ENCODE measurements at places on chromosomes 6 and 20. TPM values are rescaled to one million over a fixed set of nuclear protein-coding genes. Genes with fewer than 3 reads are reported as not detected.

Gene SEMG1
- not detected for total RNA-seq

Gene SLC35D3
- total RNA-seq, result not detected

Gene RHAG
- not detected for total RNA-seq

Gene OR2B6
- total RNA-seq, result not detected

Gene MUC21
- total RNA-seq, result not detected

Gene RAD21L1
- total RNA-seq, result not detected

Gene SLC22A3
- total RNA-seq, result 7.4 TPM

Gene OARD1
- total RNA-seq, result 9.5 TPM

Gene CRISP3
- not detected for total RNA-seq

Gene SLC26A8
- not detected for total RNA-seq

Gene BEND3
- total RNA-seq, result 0.60 TPM

Gene EPM2A
- 9.9 TPM for total RNA-seq

Gene MLN
- total RNA-seq, result not detected

Gene MUC22
- total RNA-seq, result not detected

Gene ARMC12
- not detected for total RNA-seq

Gene PPP1R16B
- 0.60 TPM for total RNA-seq

Gene FILIP1
- total RNA-seq, result 0.43 TPM

Gene ATP5F1E
- 48.8 TPM for total RNA-seq

Gene COL19A1
- under 0.01 TPM for total RNA-seq

Gene CALHM6
- total RNA-seq, result 0.68 TPM

Gene GMNN
- total RNA-seq, result 9.2 TPM

Gene BHLHE23
- not detected for total RNA-seq

Gene RNF8
- total RNA-seq, result 20.1 TPM

Gene WFDC2
- not detected for total RNA-seq

Gene PROCR
- 70.1 TPM for total RNA-seq

Gene PCSK2
- not detected for total RNA-seq

Gene TMEM200A
- 2.6 TPM for total RNA-seq

Gene RUNX2
- total RNA-seq, result 6.3 TPM

Gene FUT9
- total RNA-seq, result not detected

Gene ASIP
- total RNA-seq, result not detected

Gene MLIP
- 1.3 TPM for total RNA-seq

Gene CEP85L
- 3.0 TPM for total RNA-seq

Gene CLPSL2
- total RNA-seq, result not detected

Gene CARMIL1
- 35.5 TPM for total RNA-seq

Gene ULBP1
- total RNA-seq, result 2.1 TPM

Gene DEFB126
- not detected for total RNA-seq

Gene TCF15
- total RNA-seq, result not detected

Gene FRMD1
- not detected for total RNA-seq

Gene HRH3
- total RNA-seq, result not detected

Gene OPRM1
- not detected for total RNA-seq

Gene CST7
- total RNA-seq, result not detected

Data from pericardium fibroblast (primary cell).